ENCODE measurements at places on chromosomes 1 and 21.

DNA sequence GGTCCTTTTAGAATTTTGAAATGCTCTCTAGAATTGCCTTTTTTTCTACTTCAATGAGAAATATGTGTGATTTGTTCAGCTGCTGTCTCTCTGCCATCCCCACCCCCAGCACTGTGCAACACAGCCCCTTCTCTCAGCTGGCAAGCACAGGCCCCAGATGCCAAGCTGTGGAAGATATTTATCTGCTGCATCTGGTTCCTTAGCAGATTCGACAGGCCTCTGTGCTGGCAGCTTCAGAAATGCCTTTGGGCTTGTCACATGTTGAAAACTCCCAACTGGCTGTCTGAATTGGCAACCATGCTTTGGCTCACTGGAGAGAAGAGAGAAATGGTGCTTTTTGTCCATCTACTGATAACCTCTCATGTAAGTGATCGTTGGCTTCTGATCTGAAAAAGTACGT lies 206.7 kb upstream of the C1orf87 start:
- H3K27ac ChIP-seq, result no peak overlapping the region
- H3K4me3 ChIP-seq, result no peak overlapping the region
- H3K4me1 ChIP-seq, result peaks cover 11% of the 10 kb centered on the region
- DNase-seq, result no peak
- peaks cover 5% of the 10 kb centered on the region for H3K27me3 ChIP-seq

DNA sequence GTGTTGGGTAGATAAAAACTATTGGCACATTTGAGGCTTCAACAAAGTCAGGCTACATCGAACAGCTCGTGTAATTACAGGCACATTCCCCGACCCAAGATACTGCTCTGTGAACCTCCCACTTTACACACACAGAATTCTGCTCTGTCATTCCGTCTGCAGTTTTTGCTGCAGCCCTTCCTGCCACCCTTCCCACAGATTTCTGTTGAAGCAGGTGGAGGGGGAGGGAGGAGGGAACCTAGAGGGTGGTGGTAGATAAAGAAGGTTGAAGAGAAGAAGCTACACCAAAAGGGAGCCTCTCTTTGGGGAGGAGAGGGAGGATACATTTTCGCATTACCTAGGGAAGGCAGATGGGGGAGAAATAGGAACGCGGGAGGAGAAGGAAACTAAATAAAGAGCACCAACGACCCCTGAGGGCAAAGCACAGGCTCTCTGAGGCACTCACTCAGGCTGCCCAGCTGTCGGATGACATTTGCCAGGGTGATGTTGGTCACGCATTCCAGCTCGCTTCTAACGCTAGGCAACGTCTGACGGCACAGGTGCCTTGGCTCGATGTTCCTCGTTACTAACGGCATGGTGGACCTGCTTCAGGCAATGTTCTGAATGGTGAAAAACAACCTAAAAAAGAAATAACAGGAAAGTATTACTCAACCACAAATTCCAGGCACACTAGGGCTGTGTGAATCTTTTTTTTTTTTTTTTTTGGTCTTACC lies 36.0 kb downstream of the GPR3 start:
- peak overlapping the region; percentile 62 for H3K27ac ChIP-seq
- H3K27me3 ChIP-seq, result no peaks in the 10 kb centered on the region
- peaks cover 40% of the 10 kb centered on the region for H3K4me1 ChIP-seq

DNA sequence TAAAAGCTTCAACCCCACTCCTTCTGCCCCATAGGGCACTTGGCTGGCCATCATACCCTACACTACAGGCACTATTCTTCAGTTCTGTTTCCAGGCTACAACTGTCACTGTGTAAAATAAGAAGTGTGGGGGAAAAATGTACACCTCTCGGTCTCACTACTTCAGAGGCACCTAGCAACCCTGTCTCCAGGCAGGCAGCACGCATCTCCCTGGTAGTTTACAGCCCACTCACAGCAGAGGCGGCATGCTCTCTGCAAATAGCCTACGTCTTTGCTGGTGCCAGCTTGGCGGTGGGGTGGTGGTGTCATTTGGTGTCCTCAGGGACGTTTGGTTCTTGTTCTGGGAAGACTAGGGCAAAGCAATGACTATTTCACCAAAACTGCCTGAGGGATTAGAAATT lies 48.2 kb upstream of the BTG3 start:
- H3K36me3 ChIP-seq, result no peaks in the 10 kb centered on the region
- no peak overlapping the region for H3K27ac ChIP-seq
- peaks cover 2% of the 10 kb centered on the region for H3K4me1 ChIP-seq
- H3K4me3 ChIP-seq, result no peak overlapping the region

GRCh38 chr1:12554521-12555305 lies 63.3 kb downstream of the DHRS3 start:
- H3K4me1 ChIP-seq, result peaks cover 7% of the 10 kb centered on the region
- no peak for DNase-seq
- H3K27me3 ChIP-seq, result no peaks in the 10 kb centered on the region
- no peaks in the 10 kb centered on the region for H3K36me3 ChIP-seq

All from activated naive CD8-positive, alpha-beta T cell treated with anti-CD3 and anti-CD28 coated beads, Interleukin-2, amount 10 ng/mL, durations not matched to agents 7 days and 5 days (primary cell).